ENCODE measurements at places on chromosomes 11 and 22. TPM values are rescaled to one million over a fixed set of nuclear protein-coding genes. Genes with fewer than 3 reads are reported as not detected.

KCNK7 gene
- total RNA-seq: not detected

OR5A1 gene
- total RNA-seq: not detected

GUCY1A2 gene
- total RNA-seq: 0.91 TPM

PKP3 gene
- 1.2 TPM for total RNA-seq

P2RX3 gene
- 0.13 TPM for total RNA-seq

BLID gene
- total RNA-seq: 17.8 TPM
